A172 (cell line): ENCODE measurements at places on chromosomes 7 and 10.

DNA sequence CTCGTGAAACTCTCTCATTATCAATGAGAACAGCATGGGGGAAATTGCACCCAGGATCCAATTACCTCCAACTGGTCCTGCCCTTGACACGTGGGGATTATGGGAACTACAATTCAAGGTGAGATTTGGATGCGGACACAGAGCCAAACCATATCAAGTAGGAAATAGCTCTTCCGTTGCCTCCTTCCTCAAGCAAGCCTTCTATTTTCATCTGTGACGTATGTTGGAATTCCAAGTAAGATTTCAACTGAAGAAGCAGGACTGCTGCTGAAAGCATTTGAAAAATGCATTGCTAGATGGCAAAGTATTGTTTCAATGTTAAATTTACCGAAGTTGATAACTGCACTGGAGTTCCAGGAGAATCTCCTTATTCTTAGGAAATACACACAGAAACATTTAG, 178.1 kb upstream of the GALNT17 start:
- DNase-seq, result no peak

DNA sequence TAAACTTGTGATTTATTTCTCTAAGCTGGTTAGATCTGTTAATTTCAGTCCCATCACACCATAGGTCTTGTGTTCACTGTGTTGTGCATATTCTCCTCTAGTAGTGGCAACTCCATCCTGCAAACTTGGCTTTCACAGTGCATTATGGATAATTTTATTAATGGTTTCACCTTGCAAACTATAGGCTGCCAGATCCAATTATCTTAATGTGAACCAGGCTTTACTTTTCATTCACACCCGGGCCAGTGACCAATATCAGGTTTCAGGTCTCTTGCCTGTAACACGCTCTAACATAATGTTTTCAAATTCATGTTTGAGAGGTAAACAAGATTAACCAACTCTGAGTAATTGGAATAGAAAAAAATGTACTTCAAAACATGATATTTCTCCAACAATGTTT, 1293.0 kb downstream of the REEP3 start:
- no peak for DNase-seq

GRCh38 chr10:95183271-95184230, 10.5 kb upstream of the ACSM6 start:
- peak; percentile 74 for DNase-seq

DNA sequence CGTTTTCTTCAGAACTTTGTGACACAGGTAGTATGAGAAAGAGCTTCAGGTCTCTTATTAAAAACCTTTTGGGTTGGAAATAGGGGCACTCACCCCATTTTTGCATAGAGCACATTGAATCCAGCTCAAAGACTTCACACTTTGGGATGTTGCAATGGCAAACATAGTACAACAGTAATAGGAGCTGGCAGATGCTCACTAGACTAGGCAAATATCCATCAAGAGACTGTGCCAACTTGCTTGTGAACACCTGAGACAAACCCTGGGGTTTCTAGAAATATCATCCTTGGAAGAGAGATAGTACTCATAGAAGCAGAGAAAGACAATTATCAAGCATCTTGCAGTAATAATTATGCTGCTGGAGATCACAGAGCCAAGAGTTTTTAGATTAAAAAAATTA, 280.0 kb downstream of the CACNA2D1 start:
- no peak for DNase-seq

DNA sequence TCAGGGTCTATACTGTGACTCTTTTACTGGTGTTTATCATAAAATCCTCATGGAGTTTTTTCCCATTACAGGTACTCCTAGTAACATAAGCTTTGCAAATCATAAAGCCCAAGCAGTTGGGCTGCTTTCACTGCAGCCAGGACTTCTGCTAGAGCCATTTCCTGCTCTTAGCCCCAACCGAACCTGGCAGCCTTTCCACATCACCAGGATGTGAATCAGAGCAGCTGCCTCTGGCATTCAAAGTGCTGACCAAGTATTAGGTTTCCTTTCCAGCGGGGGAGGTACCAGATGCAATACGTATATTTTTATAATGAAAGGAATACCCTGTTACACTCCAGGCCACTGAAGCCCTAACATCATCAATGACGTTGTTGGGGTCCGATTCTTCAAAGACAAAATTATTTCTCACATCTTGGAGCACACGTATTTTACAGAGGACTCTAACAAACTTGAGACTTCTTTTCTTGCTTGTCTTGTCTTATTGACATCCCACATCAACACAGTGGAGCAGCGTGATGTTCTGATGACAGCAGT, 3.6 kb upstream of the HTR5A start:
- DNase-seq, result peak; percentile 71

- DNase-seq, result peak; percentile 85
Observed at GRCh38 chr7:116802746-116803152, 59.6 kb upstream of the CAPZA2 start.

DNA sequence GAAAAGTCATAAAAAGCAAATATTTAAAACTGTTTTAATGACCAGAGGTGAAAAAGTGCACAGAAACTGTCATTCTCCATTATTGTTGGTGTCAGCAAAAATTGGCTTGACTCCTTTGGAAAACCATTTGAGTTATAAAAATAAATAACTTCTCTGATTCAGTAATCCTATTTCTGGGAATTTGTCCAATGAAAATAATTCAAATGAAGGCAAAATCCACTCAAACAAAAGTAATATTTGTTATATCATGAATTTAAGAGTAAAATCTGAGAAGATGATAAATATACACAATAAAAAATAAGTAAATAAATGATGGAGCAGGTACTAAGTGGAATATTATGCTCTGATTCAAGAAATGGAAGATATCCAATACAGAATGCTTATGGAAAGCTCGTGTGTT, 326.6 kb upstream of the KLF6 start:
- no peak for DNase-seq

GRCh38 chr10:69043931-69044531, 43.9 kb upstream of the SRGN start:
- no peak for DNase-seq

GRCh38 chr7:101146-102046, 91.0 kb upstream of the FAM20C start:
- peak; percentile 78 for DNase-seq

- DNase-seq, result no peak
Observed at GRCh38 chr7:11650030-11650429, 182.0 kb downstream of the THSD7A start.

- no peak for DNase-seq
Observed at GRCh38 chr10:115814542-115814941, 458.5 kb downstream of the GFRA1 start.

DNA sequence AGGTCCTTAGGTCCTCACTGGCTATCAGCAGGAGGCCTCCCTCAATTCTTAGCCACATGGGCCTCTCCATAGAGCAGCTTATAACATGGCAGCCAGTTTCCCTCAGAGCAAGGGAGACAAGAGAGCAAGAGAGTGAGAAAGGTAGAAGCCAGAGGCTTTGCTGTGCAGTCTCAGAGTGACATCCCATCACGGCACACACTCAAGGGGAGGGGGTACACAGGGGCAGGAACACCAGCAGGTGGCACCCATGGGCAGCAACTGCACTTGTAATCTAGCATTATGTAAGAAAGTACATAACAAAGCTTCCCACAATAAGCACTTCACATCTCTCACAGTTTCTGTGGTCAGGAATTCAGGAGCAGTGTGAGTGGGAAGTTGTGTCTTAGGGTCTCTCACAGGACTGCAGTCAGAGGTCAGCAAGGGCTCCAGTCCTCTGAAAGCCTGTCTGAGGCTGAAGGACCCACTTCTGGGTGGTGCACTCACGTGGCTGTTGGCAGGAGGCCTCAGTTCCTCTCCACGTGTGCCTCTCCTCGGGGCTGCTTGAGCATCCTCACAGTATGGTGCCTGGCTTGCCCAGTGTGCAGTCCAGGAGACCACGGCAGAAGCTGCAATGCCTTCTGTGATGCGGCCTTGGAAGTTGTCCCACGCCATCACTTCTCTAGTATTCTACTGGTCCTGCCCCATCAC, 159.4 kb downstream of the OAT start:
- DNase-seq, result no peak
